ENCODE measurements at places on chromosomes 2 and 18. TPM values are rescaled to one million over a fixed set of nuclear protein-coding genes. Genes with fewer than 3 reads are reported as not detected.

The DSEL gene
- total RNA-seq, result 6.4 TPM

The ALK gene
- 0.13 TPM for total RNA-seq

The KCNG3 gene
- 0.88 TPM for total RNA-seq

The DNAJC5G gene
- total RNA-seq, result not detected

The HMSD gene
- 1.4 TPM for total RNA-seq

GRCh38 chr2:143581134-143581533, 451.9 kb downstream of the ARHGAP15 start:
- H3K4me3 ChIP-seq, result no peak overlapping the region
- H3K27ac ChIP-seq, result no peak overlapping the region
- no peaks in the 10 kb centered on the region for H3K4me1 ChIP-seq
- H3K27me3 ChIP-seq, result no peaks in the 10 kb centered on the region

DNA sequence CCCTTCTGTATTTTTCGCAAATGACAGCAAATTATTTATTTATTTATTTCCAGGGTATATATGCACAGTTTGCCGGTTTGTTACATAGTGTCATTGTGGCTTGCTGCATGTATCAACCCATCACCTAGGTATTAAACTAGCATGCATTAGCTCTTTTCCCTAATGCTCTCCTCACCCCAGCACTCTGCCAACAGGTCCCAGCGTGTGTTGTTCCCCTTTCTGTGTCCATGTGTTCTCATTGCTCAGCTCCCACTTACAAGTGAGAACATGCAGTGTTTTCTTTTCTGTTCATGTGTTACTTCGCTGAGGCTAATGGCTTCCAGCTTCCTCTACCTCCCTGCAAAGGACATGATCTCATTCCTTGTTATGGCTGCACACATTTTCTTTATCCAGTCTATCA, 592.3 kb downstream of the TRIB2 start:
- no peak overlapping the region for H3K4me3 ChIP-seq
- H3K27ac ChIP-seq, result no peak overlapping the region
- no peak for DNase-seq
- H3K4me1 ChIP-seq, result no peaks in the 10 kb centered on the region

GRCh38 chr2:80947601-80948130, 643.1 kb upstream of the LRRTM1 start:
- no peak overlapping the region for H3K27ac ChIP-seq
- H3K36me3 ChIP-seq, result no peaks in the 10 kb centered on the region
- H3K4me1 ChIP-seq, result no peaks in the 10 kb centered on the region
- DNase-seq, result no peak
- H3K4me3 ChIP-seq, result no peak overlapping the region

- no peaks in the 10 kb centered on the region for H3K27me3 ChIP-seq
- no peaks in the 10 kb centered on the region for H3K4me1 ChIP-seq
- no peak for DNase-seq
- H3K4me3 ChIP-seq, result no peak overlapping the region
- H3K36me3 ChIP-seq, result peaks cover 6% of the 10 kb centered on the region
Measured at GRCh38 chr2:200653021-200653420, 67.2 kb downstream of the AOX1 start.

- H3K27ac ChIP-seq, result no peak overlapping the region
- H3K36me3 ChIP-seq, result no peaks in the 10 kb centered on the region
- DNase-seq, result no peak
- H3K4me3 ChIP-seq, result no peak overlapping the region
Measured at GRCh38 chr2:196253116-196253480, 81.7 kb upstream of the STK17B start.

GRCh38 chr18:46755315-46756024, 1.4 kb downstream of the ST8SIA5 start:
- no peak overlapping the region for H3K27ac ChIP-seq
- no peaks in the 10 kb centered on the region for H3K4me1 ChIP-seq
- no peaks in the 10 kb centered on the region for H3K36me3 ChIP-seq
- no peak for DNase-seq
- H3K27me3 ChIP-seq, result peaks cover 15% of the 10 kb centered on the region
- H3K4me3 ChIP-seq, result no peak overlapping the region

DNA sequence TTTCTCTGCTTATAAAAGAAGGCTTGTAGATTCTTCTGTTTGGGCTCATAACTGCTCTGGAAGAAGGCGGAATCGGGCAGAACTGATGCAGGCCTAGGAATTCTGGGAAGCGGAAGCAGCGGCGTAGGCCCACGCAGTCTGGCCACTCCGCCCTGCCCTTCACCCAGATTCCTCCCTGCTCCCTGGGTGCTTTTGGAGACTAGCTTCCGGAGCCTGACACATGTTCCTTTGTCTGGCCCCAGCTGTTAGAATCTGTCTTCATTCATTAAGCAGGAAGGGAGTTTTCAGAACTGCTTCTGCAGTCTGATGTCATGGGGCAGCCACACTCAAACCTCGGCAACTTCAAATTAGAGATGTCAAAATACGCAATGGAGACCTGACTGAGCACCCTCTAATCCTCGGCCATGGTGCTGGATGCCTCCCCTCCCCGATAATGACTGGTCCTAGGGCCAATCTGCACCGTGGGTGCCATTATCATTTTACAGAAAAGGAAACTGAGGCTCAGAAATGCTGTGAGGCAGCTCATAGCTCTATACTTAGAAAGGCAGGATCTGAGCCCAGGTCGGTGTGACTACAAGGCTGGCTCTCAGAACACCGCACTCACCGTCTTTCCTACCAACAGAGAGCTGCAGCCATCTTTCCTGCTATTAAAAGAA, 275.7 kb downstream of the MYCN start:
- no peak for DNase-seq
- H3K36me3 ChIP-seq, result no peaks in the 10 kb centered on the region
- no peak overlapping the region for H3K4me3 ChIP-seq
- H3K4me1 ChIP-seq, result no peaks in the 10 kb centered on the region
- H3K27ac ChIP-seq, result no peak overlapping the region
- H3K27me3 ChIP-seq, result no peaks in the 10 kb centered on the region

GRCh38 chr2:3486047-3487027, 33.0 kb downstream of the ADI1 start:
- no peak for DNase-seq
- H3K36me3 ChIP-seq, result no peaks in the 10 kb centered on the region
- H3K27me3 ChIP-seq, result no peaks in the 10 kb centered on the region
- H3K27ac ChIP-seq, result no peak overlapping the region
- no peak overlapping the region for H3K4me3 ChIP-seq

DNA sequence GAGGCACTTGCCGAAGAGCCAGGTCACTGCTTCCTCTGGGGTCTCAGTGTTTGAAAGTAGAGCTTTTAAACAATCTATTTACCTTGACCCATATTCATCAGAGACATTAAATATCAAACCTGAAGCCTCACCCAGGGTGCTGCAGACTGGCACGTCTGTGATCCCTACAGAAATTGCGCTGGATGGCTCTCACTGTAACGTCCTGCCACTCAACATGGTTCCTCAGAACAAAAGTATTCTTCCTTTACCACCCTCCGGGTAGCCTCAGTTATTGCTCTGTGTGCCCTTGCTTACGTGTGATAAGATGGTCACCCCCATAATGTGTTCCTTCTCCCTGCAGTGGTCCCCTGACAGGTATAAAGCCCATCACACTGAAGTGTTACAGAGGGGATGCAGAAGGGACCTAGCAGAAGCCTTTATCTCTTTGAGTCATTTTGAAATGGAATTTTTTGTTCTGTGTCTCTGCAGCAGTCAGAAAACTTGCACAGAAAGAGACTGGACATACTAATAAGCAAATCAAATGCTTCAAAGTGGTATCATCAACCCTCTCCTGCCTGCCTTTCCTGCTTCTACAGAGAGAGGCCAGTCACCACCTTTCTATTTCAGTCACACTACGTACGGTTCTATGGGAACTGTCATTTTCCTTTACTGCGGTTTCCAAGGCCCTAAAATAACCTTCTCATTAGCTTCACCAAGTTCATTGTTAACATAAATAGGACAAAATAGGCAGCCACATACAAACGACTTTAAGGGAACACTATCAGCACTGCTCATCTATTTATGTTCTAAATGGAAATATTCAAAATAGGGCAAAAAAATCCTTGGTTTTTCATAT, 86.8 kb downstream of the METTL8 start:
- DNase-seq, result no peak
- H3K4me1 ChIP-seq, result peaks cover 6% of the 10 kb centered on the region
- H3K36me3 ChIP-seq, result no peaks in the 10 kb centered on the region
- H3K4me3 ChIP-seq, result no peak overlapping the region

- no peak overlapping the region for H3K27ac ChIP-seq
- no peaks in the 10 kb centered on the region for H3K27me3 ChIP-seq
- no peaks in the 10 kb centered on the region for H3K4me1 ChIP-seq
- H3K36me3 ChIP-seq, result no peaks in the 10 kb centered on the region
- no peak overlapping the region for H3K4me3 ChIP-seq
- DNase-seq, result no peak
Measured at GRCh38 chr2:150698016-150698661, 210.7 kb upstream of the RND3 start.

DNA sequence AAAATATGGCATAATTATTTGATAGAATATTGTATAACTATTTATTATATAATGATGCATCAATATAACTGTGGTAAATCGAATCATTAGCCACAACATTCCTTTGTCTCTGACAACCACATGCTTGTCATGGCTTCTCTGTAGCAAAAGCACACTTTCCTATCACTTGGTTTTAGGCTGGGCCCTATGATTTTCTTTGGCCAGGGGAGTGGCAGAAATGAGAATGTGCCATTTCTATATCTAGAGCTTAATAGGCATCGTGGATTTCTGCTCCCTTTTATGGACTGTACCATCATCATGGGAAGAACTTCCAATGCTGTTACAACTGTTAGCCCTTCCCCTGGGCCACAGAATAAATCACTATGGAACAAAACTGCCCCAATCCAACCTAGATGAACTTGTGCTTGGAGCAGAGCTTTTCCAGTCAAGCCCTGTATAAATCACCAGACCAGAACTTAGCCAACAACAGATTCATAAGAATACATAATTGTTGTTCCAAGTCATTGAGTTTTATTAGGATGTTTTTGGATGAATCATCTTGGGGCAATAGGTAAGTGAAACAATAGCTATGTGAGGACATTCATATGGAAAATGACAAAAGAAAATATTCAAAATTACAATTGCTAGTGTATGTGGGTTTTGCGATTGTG, 715.8 kb downstream of the ERBB4 start:
- H3K4me1 ChIP-seq, result no peaks in the 10 kb centered on the region
- no peak overlapping the region for H3K4me3 ChIP-seq
- DNase-seq, result no peak
- H3K27ac ChIP-seq, result no peak overlapping the region
- H3K36me3 ChIP-seq, result no peaks in the 10 kb centered on the region

DNA sequence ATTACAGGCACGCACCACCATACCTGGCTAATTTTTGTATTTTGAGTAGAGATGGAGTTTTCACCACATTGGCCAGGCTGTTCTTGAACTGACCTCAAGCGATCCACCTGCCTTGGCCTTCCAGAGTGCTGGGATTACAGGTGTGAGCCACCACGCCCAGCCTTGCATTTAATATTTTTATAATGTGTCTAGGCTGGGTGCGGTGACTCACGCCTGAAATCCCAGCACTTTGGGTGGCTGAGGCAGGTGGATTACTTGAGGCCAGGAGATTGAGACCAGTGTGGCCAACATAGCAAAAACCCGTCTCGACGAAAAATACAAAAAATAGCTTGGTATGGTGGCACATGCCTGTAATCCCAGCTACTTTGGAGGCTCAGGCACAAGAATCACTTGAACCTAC, 3.2 kb downstream of the RPL37A start:
- no peak overlapping the region for H3K27ac ChIP-seq
- no peak for DNase-seq
- H3K4me3 ChIP-seq, result no peak overlapping the region

GRCh38 chr2:30301551-30301950, 70.2 kb downstream of the LBH start:
- H3K4me1 ChIP-seq, result no peaks in the 10 kb centered on the region
- no peak overlapping the region for H3K4me3 ChIP-seq
- DNase-seq, result no peak

GRCh38 chr18:6009756-6010155, 114.4 kb upstream of the TMEM200C start:
- H3K4me3 ChIP-seq, result no peak overlapping the region
- H3K36me3 ChIP-seq, result no peaks in the 10 kb centered on the region
- DNase-seq, result no peak

GRCh38 chr2:18825838-18826237, 236.5 kb upstream of the NT5C1B start:
- H3K36me3 ChIP-seq, result no peaks in the 10 kb centered on the region
- DNase-seq, result no peak
- peaks cover 2% of the 10 kb centered on the region for H3K4me1 ChIP-seq

DNA sequence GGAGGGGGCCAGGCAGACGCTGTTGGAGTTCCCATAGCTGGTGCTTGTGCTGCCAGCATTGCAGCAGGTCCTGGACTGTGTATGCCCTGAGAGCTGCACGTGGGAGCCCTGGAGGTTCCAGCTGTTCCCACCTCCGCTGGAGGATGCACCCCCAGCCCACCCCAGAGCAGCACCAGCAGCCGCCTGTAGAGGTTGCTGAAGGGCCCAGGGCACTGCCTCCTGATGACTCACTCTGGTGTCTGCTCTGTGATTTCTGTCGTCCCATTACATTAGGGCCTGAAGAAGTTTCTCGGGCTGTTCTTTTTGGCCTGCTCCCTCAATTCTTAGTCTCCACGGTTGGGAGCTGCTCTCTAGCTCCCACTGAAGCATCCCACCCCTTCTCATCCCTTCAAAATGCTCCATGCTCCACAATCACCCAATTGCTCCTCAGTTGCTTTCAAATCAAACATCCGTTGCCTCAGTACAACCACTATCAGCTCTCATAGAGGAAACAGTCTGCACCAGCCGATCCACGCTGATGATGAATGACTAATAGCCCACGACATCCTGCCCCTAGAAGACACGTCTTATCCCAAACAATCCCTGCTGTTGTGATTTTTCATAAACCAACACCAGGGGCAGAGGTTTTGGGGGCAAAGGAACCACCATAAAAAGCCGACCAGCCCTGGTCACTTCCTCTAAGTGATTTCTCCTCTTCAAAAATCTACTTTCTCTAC, 65.2 kb upstream of the RNF152 start:
- no peak overlapping the region for H3K4me3 ChIP-seq
- H3K4me1 ChIP-seq, result no peaks in the 10 kb centered on the region
- no peak for DNase-seq
- H3K27me3 ChIP-seq, result no peaks in the 10 kb centered on the region
- H3K27ac ChIP-seq, result no peak overlapping the region

DNA sequence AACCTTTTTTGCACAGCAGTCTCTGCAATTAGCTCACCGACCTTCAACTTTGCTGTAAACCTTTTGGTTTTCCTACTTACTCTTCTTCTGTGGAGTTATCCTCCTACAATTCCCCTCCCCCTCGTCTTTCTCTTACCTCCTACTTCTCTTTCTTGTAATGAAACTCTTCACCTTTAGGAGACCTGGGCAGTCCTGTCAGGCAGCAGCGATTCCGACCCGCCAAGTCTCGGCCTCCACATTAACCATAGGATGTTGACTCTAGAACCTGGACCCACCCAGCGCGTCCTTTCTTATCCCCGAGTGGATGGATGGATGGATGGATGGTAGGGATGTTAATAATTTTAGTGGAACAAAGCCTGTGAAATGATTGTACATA, 8.3 kb downstream of the TBR1 start:
- no peak overlapping the region for H3K27ac ChIP-seq
- H3K27me3 ChIP-seq, result peaks cover 79% of the 10 kb centered on the region
- peak; percentile 19 for DNase-seq
- H3K4me1 ChIP-seq, result no peaks in the 10 kb centered on the region

GRCh38 chr2:178266445-178266844, 72.1 kb downstream of the OSBPL6 start:
- H3K27me3 ChIP-seq, result no peaks in the 10 kb centered on the region
- DNase-seq, result no peak
- H3K4me3 ChIP-seq, result no peak overlapping the region
- H3K27ac ChIP-seq, result no peak overlapping the region
